ENCODE measurements at places on chromosomes 6 and 20. TPM values are rescaled to one million over a fixed set of nuclear protein-coding genes. Genes with fewer than 3 reads are reported as not detected.

The CALHM6 gene
- total RNA-seq, result 9.6 TPM

The BFSP1 gene
- total RNA-seq, result 0.14 TPM

The GNAS-AS1 gene
- total RNA-seq, result 4.7 TPM

The CLPSL1 gene
- not detected for total RNA-seq

The ZNF831 gene
- 3.3 TPM for total RNA-seq

The OXT gene
- total RNA-seq, result not detected

The PGC gene
- total RNA-seq, result not detected

The ENPP1 gene
- total RNA-seq, result 9.5 TPM

DNA sequence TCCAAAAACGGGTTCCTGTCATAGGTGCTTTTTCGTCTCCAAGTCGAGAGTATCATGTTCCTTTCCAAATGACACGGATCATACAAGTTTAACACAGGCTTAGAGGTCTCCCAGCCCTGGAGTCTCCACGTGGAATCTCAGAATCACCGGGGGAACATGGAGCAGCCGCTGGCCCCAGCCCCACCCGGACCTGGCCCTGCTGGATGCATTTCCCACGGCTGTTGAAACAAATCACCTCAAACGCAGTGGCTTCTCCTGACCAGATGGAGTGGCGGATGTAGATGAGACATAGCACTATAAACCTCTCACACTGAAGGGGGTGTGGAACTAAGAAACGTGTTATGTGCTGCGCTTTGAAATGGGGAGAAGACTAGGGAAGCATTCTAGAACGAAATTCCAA, 70.0 kb upstream of the FRMD1 start:
- peaks cover 17% of the 10 kb centered on the region for H3K27me3 ChIP-seq
- H3K36me3 ChIP-seq, result no peaks in the 10 kb centered on the region
- no peak for DNase-seq
- no peaks in the 10 kb centered on the region for H3K4me1 ChIP-seq
- H3K4me3 ChIP-seq, result no peak overlapping the region

- peaks cover 4% of the 10 kb centered on the region for H3K4me1 ChIP-seq
- no peak overlapping the region for H3K27ac ChIP-seq
- H3K4me3 ChIP-seq, result no peak overlapping the region
- H3K36me3 ChIP-seq, result no peaks in the 10 kb centered on the region
- DNase-seq, result no peak
Observed at GRCh38 chr6:72864799-72865198, 242.9 kb downstream of the KCNQ5 start.

DNA sequence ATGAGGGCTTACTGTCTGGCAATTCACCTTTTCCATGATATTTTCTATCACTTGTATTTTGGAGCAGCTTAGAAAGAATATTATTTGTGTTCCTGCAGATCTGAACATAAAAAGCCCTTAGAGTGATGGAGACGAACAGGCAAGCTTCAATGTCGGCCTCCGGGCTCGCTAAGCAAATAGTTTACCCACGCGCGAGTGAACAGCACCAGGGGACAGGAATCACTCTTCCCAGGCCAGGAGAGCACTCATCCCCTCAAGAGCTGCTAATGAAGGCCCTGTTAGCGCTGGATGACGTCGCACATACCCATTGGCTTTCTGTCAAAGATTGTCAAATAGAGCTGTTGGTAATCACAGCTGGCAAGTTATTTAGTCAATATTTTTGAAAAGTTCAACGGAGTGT, 395.7 kb downstream of the ZFAND3 start:
- H3K4me3 ChIP-seq, result no peak overlapping the region
- H3K4me1 ChIP-seq, result peaks cover 2% of the 10 kb centered on the region
- no peak overlapping the region for H3K27ac ChIP-seq

DNA sequence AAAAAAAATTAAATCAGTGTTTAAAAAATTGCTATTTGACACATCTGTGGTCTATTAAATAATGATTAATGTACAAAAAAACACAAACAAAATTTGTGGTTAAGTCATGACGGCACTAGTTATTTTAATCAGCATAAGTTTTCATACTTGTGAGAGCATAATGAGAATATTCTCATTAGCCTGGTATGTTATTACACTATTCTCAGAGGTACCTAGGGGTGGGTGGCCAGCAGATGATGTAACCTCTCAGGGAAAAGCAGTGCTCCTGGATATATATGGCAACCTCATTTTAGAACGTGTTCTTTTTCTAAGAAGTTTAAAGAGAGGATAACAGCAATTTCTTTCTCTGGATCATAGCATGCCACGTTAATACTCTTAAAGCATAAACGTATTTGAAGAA, 109.2 kb downstream of the GJA1 start:
- no peak for DNase-seq
- no peak overlapping the region for H3K27ac ChIP-seq
- H3K4me1 ChIP-seq, result no peaks in the 10 kb centered on the region
- no peaks in the 10 kb centered on the region for H3K36me3 ChIP-seq
- no peak overlapping the region for H3K4me3 ChIP-seq

DNA sequence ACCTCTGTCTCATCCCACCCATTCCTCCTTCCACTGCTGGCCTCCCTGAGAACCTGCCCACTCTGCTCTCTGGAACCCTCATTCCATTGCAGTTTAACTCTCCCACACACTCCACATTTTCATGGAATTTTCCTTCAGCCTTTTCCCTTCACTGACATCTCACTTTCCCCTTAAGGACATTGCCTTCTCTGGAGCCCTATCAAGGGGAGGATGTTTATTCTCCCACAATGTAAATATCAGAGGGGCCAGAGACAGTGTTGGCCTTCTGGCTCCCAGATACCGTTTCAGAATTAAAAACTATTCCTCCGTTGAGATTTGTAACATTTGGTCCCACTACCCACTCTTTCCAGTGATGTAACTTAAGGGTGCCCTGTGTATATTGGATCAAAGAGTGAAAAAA, 199.5 kb upstream of the KCNK16 start:
- H3K4me1 ChIP-seq, result no peaks in the 10 kb centered on the region
- no peak overlapping the region for H3K27ac ChIP-seq
- H3K4me3 ChIP-seq, result no peak overlapping the region

GRCh38 chr20:56400001-56400640, 7.7 kb downstream of the CSTF1 start:
- H3K27ac ChIP-seq, result peak overlapping the region; percentile 4
- H3K4me3 ChIP-seq, result no peak overlapping the region
- H3K36me3 ChIP-seq, result peaks cover 28% of the 10 kb centered on the region
- peaks cover 11% of the 10 kb centered on the region for H3K4me1 ChIP-seq

GRCh38 chr6:37673436-37673835, 24.2 kb downstream of the MDGA1 start:
- no peaks in the 10 kb centered on the region for H3K4me1 ChIP-seq
- no peak for DNase-seq
- H3K27me3 ChIP-seq, result no peaks in the 10 kb centered on the region
- H3K4me3 ChIP-seq, result no peak overlapping the region

DNA sequence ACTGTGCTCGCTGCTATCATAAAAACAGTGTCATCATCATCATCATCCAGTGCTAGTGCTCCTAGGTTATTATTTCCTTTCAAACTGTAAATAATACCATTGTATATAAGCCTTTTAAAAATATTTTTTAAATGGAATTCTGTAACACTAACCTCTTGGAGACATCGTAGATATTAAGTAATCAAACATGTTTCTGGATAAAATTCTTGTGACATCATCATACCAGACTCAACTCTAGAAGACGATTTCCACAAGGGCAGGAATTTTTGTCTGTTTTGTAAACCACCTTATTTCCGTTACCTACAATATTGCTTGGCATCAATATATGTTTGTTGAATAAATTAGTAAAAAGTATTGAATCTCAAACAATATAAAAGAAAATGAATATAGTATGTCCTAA, 40.4 kb downstream of the EPB41L2 start:
- no peak for DNase-seq
- H3K27ac ChIP-seq, result no peak overlapping the region
- H3K27me3 ChIP-seq, result no peaks in the 10 kb centered on the region
- H3K4me3 ChIP-seq, result no peak overlapping the region
- H3K36me3 ChIP-seq, result no peaks in the 10 kb centered on the region
- H3K4me1 ChIP-seq, result no peaks in the 10 kb centered on the region

DNA sequence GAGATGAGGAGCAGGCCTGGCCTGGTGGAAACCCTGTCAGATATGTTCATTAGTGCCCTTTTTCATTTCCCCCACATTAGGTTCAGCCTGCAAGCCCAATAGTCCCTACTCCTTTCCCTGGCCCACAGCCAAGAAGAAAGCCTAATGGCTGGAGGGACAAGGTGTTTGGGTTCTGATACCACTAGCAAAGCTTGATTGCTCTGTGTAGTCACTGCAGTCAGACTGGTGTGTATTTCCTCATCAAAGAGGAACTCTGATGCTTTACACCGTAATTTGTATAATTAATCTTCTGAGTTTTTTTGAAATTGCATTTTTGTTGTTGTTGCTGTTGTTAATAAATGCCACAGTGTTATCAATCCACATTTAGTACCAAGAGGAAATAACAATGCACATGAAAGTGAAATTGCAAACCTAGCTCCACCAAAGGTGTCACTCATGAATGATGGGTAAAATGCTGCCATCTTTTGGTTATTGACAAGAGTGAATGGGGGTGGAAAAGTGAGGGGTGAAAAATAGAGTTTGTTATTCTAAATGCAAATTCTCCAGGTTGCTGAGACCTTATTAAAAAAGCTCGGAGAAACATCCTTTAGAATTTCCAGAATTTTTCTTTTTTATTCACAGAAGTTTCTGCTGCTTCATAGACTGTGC, 320.2 kb upstream of the POU3F2 start:
- no peak overlapping the region for H3K27ac ChIP-seq
- H3K4me3 ChIP-seq, result no peak overlapping the region
- H3K4me1 ChIP-seq, result no peaks in the 10 kb centered on the region
- H3K27me3 ChIP-seq, result no peaks in the 10 kb centered on the region

- H3K4me1 ChIP-seq, result peaks cover 49% of the 10 kb centered on the region
- peaks cover 5% of the 10 kb centered on the region for H3K36me3 ChIP-seq
- no peak overlapping the region for H3K4me3 ChIP-seq
- H3K27ac ChIP-seq, result peak overlapping the region; percentile 18
- no peaks in the 10 kb centered on the region for H3K27me3 ChIP-seq
Observed at GRCh38 chr6:41572613-41573012, 26.4 kb downstream of the FOXP4 start.

DNA sequence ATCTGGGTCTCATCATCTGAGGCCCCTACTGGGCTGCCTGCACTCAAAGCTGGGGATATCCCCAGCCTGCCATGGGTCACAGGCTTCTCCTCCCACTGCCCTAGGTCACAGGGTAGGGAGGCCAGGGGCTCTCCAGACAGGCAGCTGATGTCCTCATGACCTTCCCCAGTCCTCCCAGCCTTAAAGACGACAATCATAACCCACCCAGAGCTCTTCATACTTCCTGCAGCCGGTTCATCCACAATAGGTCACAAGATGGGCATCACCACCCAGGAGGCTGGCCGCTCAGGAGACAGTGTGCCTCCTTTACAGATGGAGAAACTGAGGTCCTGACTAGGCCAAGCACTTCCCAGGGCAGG, 15.2 kb downstream of the TFEB start:
- no peaks in the 10 kb centered on the region for H3K27me3 ChIP-seq
- DNase-seq, result no peak
- no peak overlapping the region for H3K4me3 ChIP-seq
- H3K4me1 ChIP-seq, result peaks cover 62% of the 10 kb centered on the region

GRCh38 chr6:46128476-46128875, 1.3 kb upstream of the ENPP4 start:
- H3K27me3 ChIP-seq, result no peaks in the 10 kb centered on the region
- H3K4me3 ChIP-seq, result peak overlapping the region; percentile 100
- peak overlapping the region; percentile 94 for H3K27ac ChIP-seq
- peaks cover 38% of the 10 kb centered on the region for H3K4me1 ChIP-seq
- H3K36me3 ChIP-seq, result no peaks in the 10 kb centered on the region

GRCh38 chr6:93266116-93266817, 153.1 kb downstream of the EPHA7 start:
- H3K36me3 ChIP-seq, result no peaks in the 10 kb centered on the region
- no peak overlapping the region for H3K4me3 ChIP-seq
- H3K4me1 ChIP-seq, result no peaks in the 10 kb centered on the region

- H3K27ac ChIP-seq, result no peak overlapping the region
- H3K36me3 ChIP-seq, result no peaks in the 10 kb centered on the region
- no peaks in the 10 kb centered on the region for H3K4me1 ChIP-seq
- DNase-seq, result no peak
Observed at GRCh38 chr6:149895048-149895590, 2.8 kb downstream of the RAET1E start.

GRCh38 chr6:12504325-12504966, 212.1 kb upstream of the PHACTR1 start:
- no peaks in the 10 kb centered on the region for H3K36me3 ChIP-seq
- no peak overlapping the region for H3K27ac ChIP-seq
- DNase-seq, result no peak
- no peaks in the 10 kb centered on the region for H3K4me1 ChIP-seq
- H3K4me3 ChIP-seq, result no peak overlapping the region

DNA sequence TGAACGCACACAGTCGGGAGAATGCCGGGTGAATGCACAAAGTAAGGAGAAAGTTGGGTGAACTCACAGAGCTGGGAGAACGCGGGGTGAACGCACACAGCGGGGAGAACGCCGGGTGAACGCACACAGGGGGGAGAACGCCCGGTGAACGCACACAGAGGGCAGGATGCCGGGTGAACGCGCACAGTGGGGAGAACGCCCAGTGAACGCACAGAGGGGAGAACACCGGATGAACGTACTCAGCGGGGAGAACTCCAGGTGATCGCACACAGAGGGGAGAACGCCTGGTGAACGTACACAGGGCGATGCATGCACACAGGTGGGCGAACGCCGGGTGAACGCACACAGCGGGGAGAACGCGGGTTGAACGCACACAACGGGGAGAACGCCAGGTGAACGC, 57.4 kb downstream of the RNASET2 start:
- H3K4me3 ChIP-seq, result no peak overlapping the region
- DNase-seq, result no peak

DNA sequence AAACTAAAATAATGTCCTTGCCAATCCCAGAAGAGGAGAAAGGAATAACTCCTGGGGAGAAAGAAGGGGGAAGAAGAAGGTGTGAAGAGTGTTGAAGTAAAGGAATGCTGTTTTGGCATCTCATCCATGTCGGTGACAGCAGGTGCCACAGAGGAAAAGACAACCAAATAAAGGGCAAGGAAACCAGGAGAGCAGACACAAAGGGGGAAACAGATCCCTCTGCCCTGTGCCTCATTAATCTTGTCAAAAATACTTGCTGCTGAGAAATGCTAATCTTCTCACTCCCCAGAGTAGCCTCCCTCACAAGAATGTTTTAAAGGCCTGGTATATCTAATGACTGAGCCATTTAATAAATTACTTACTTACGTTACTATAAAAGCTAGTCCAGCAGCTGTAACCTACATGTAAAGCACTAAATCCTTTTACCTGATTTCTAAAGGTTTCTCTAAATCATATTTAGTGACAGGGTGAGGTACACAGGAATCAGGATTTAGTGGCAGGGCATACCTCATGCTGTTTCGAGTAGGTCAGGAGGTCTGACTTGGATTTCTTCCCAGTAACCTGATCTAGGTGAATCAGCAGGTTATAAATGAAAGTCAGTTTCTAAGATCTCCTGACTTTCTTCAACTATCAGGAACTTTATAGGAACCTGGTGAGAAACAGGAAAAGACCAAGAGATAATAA, 377.1 kb downstream of the CENPW start:
- H3K4me3 ChIP-seq, result no peak overlapping the region
- H3K27ac ChIP-seq, result no peak overlapping the region
- DNase-seq, result no peak
- no peaks in the 10 kb centered on the region for H3K4me1 ChIP-seq
- H3K36me3 ChIP-seq, result no peaks in the 10 kb centered on the region
